Activated CD4-positive, alpha-beta T cell treated with anti-CD3 and anti-CD28 coated beads, Interleukin-2, Interleukin-6, amounts not matched to agents 100 ng/mL and 50 ng/mL, durations not matched to agents 16 hours and 8 hours (primary cell): ENCODE measurements at places on chromosomes 6 and 20.

GRCh38 chr20:63979557-63980316 lies at the start of gene SAMD10:
Gene SAMD10, minus strand, starts transcription at chr20:63979642. Its CDS starts 175 bp downstream, at chr20:63979467.
- peak; percentile 82 for DNase-seq

- no peak for DNase-seq
Observed at GRCh38 chr6:165766026-165766425, 103.0 kb upstream of the PDE10A start.

GRCh38 chr6:41677124-41677921 lies 39.1 kb downstream of the MDFI start:
- DNase-seq = no peak

GRCh38 chr6:39411465-39411864 lies 89.0 kb upstream of the KCNK16 start:
- DNase-seq = no peak

DNA sequence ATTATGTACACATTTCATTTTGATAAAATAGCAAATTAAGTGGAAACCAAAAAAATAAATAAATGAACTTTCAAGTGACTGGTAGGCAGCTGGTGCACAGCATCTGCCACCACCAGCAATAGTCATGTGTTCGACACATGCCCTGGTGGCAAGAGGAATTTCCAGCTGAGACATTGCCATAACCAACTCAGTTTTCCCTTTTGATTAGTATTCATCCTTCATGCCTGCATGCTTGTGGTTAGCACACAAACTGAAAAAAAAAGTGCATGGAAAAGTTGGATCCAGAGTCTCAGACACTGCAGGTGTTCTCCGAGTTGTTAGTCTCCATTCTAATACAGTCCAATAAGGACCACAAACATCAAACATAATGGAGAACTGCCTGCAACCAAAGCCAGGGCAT lies 156.0 kb upstream of the SOX4 start:
- DNase-seq = no peak

DNA sequence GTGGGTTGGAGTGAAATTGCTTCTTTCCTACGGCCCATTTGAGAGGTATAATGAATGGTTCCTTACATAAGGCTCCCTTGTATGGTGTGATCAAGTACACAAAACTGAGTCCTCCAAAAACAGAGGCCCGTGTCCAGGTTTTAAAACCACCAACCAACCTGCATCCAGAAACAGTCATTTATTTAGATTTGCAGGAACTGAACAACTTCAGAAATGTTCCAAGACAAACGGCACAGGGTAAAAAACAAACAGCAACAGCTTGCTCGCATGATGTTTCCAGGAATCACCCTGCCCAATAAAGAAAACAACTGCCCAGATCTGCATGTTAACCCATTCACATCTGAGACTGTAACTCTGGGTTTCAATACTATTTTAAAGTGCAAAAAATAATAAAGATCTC lies 40.2 kb upstream of the TRAM2 start:
- DNase-seq = no peak
